ENCODE measurements at places on chromosomes 11 and 22.

GRCh38 chr11:34567733-34568132 lies 53.2 kb upstream of the EHF start:
- no peak for DNase-seq

GRCh38 chr11:30586251-30587144 lies at the start of gene MPPED2:
MPPED2 (minus strand) TSS chr11:30586353; CDS start chr11:30580373, 5,980 bp downstream.
- DNase-seq, result peak; percentile 86

DNA sequence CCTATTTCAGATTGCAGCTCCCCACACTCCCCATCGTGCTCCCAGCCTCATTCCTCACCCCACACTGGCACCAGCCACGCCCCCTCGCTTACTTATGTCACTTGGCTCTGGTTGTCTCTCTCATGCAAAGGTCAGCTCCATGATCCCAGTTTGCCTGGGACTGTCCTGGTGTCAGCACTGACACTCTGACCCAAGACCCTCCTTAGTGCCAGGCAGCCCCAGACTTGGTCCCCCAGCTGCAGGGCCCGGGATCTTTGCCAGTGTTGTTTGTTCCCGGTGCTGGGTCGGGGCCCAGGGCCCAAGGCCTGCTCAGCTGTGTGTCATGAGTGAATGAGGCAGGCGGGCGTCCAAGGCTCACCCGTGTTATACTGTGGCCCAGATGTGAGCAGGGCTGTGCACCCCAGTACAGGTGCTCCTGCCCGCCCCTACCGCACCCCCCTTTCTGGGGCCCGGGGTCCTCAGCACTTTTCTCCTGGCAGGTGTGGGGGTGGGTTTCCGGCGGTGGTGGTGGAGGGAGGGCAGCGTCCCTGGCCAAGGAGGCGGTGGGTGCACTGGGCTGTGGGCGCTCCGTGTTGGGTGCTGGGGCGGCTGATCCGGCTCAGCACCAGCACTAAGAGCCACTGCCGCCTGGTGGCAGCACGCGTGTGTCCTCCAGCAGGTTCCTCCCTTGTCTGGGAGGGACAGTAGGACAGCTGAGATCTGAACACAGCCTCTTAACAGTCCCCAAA lies 19.5 kb downstream of the IL17REL start:
- DNase-seq, result peak; percentile 72

GRCh38 chr22:24099666-24100065 lies 81.6 kb upstream of the SUSD2 start:
- no peak for DNase-seq

DNA sequence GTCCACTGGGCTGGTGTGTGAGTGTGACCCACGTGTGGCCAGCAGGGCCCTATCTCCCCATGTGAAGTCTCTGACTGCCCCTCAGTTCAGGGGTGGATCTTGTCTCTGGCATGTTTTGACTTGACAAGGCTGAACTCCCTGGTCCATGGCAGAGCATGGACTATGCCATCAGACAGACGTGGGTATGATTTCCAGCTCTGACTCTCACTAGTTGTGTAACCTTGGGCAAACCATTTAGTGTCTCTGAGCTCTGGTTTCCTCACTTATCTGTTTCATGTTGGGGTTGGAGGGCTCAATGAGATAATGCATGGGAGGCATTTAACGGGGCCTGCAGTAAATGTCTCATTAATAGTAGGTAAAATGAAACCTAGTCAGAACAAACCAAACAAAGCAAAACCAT lies 254.5 kb upstream of the NARS2 start:
- DNase-seq, result no peak
